ENCODE measurements at places on chromosomes 4 and X.

DNA sequence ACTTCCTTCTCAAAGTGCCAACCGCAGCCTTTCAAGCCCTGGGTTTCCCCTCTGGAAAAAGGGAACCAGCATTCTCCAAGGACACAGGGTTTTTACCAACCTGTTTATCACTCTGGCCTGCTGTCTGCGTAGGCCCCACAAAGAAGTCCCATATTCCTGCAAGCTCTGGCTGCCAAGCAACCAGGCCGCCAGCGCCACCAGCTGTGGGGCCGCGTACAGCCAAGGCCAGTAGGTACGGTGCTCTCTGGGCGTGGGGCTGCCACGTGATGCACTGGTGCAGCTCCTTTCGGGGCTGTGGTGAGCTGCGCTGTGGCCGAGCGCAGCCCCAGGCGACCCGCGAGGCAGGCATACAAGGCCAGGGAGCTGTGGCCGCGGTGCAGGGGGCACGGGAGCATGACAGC is 22.1 kb downstream of the LUZP4 start:
- DNase-seq = no peak

DNA sequence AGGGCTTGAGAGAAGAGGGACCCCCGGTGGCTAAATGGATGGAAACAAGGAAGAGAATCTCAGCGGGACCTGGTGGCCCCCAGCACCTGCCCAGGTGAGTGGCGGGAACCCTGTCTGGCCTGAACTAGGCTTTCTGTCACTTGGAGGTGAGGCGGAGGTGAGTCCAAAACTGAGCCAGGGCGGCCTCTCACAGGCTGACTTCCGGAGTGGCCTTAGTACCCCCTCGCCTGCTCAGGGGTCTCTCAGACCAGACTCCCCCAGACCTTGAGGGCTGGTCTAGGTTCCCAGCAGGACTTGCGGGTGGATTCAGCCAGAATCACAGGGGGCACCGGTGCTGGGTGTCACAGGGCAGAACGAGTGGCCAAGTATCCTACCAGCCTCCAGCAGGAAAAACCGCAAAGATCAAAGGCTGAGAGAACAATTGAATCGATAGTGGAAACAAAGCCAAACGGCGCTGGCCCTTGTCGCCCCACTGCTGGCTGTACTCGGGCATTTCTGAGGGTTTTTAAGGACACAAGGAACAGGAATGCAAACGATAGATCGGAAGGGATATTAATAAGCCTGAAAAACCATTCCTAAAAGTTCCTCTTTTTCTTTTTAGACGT is 67.8 kb downstream of the WFS1 start:
- DNase-seq = no peak

DNA sequence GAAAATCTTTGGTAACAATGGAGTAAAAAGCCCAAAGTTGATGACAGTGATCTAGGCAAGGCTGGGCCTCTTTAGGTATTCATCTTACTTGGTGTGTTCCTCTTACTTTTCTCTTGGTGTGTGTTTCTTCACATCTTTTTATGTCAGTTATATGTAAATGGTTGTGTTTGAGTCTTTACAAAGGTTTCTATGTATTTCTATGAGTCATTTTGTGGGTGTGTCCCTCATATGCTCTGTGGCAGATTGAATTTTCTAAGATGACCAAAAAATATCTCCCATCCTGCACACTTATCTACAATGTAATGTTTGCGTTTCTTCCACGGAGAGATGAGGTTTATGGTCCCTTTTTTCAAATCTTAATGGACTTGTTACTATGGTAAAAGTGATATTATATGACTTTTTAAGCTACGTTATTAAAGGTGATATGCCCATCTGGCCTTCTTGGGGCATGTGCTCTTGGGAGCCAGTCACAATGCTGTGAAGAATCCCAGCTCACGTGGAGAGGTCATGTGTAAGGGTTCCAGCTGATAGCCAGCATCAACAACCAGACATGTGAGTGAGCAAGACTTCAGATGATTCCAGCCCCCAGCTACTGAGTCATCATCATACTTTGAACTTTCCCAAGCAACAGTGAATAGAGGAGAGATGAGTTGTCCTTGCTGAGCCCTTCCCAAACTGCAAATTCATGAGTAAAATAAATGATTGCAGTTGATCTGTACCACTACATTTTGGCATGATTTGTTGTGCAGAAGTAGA is 126.9 kb downstream of the CBLL2 start:
- DNase-seq = no peak

GRCh38 chrX:134711135-134711921 is 53.1 kb upstream of the PLAC1 start:
- DNase-seq = no peak

DNA sequence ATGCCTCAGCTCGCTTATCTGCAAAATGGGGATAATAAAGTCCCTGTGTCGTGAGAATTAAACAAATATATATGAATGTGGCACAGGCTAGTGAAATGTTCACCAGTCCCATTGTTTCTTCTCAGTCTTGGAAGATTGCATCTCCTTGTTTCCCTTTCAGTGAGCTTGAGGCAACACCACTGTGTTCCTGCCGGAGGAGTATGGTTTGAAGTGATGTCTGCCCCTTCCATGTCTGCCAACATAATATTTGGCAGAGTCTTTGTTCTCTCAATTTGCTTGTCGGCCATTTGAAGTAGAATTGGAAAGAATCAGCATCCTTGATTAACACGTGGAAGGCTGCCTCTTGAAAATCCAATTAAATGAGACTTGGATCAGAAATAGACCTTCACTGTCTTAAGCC is 1088.5 kb upstream of the INTU start:
- DNase-seq = no peak

DNA sequence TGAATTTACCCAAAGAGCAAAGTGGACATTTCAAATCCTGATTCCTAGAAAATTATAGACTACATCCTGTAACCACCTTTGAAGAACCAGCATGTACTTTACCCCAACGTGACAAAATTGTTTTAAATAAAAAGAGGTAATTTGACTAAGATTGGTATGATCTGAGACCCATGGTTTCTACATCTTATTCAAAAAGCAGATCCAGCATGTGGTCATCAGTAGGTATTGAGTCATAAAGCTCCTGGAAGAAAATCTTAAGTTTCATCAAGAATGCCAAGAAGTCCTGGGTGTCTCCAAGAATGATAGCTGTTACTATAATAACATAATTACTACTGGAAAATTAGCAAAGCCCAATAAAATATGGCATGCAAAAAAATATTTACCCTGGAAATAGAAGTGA is 61.8 kb downstream of the NFKB1 start:
- no peak for DNase-seq

- no peak for DNase-seq
These were observed 62.3 kb downstream of the LNX1 start for GRCh38 chr4:53529025-53529424.

- DNase-seq = no peak
These were observed 934 bp upstream of the SEC31A start for GRCh38 chr4:82891707-82892466.

DNA sequence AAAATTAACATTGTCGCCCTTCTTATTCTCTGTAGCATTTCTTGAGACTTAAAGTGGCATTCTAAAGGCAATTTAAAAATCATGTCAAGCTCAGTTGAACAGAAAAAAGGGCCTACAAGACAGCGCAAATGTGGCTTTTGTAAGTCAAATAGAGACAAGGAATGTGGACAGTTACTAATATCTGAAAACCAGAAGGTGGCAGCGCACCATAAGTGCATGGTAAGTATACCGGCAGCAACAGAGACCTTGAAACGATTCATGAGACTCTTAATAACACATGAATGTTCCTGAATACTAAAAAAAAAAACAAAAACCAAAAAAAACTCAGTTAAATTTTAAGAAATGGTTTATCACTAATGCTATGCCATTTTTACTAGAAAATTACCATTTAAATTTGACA is 82.4 kb upstream of the HPRT1 start:
- no peak for DNase-seq

DNA sequence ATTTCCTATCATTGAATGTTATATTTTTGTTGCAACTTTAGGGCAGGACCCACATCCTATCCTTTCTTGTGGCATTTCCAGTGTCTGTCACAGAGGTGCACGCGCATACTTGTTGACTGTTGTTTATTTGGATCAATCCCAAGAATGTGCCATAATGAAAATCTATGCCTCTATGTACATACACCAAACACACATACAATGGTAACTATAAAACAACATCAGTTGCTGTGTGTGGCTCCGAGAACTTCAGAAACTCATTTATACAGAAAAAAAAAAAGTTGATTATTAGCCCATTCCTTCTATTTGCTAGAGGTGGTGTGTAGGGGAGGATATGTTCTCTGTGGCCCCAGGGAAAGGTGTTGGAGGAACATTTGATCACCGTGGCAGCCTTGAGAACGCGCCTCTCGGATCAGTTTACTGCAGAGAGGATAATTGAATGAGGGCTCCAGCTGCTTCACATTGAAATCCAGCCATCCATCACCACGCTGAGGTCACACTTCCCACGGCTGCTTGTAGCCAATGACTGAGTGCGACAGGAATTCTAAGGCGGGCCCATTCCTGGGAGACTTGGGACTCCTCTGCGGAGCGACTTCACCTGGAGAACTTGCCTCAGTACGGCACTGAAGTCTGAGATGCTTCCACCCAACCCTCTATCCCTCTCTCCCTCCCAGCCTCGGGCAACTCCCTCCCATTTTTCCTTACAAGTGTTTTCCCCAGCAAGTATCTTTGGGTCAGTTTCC is 19.5 kb downstream of the SMPX start:
- no peak for DNase-seq

DNA sequence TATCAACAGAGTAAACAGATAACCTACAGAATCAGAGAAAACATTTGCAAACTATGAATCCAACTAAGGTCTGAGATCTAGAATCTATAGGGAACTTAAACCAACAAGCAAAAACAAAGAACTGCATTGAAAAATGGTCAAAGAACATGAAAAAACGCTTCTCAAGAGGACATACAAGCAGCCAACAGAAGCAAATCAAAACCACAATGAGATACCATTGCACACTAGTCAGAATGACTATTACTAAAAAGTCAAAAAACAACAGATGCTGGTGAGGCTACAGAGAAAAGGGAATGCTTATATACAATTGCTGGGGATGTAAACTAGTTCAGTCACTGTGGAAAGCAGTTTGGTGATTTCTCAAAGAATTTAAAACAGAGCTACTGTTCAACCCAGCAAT is 255.7 kb downstream of the TMEM47 start:
- DNase-seq = no peak

DNA sequence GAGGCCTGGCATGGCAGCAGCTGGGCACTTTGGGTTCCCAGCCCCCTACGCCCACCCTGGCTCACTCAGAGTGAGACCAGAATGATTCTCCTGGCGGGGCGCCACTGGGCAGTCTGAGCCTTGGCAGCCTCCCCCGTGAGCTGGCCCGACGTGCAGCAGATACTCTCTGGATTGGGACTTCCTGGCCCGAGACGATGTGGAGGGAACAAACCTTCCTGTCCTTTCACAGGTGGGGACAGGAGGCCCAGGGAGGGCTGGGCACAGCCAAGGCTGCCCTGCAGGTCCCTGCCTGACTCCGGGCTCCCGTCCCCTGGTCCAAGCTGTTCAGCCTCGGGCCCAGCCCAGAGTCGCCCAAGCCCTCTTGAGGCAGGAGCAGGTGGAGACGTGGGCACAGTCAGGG is 17.9 kb upstream of the ADD1 start:
- no peak for DNase-seq

DNA sequence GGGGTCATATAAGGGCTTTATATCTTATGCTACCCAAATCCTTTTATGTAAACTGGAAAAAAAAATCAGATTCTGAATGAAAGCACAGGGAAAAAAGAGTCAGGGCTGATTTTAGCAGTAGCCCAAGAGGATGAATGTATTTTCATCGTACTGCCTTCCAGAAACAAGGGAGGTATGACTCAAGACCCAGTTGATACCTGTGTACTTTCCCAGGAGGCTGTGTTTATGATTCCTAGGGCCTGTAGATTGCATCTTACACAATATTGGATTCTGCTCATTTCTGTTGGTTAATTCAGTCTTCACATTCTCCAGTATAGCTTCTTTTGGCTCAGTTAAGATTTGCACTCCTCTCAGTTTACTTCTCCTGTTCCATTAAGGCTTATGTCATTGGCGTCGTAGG is 127.9 kb upstream of the LIMCH1 start:
- no peak for DNase-seq

Measured in activated CD8-positive, alpha-beta memory T cell treated with anti-CD3 and anti-CD28 coated beads, Interleukin-2, amount 50 U/mL, for 48 hours (primary cell).